ENCODE measurements at places on chromosomes 5 and 9.

GRCh38 chr9:89661956-89662717, 57.3 kb downstream of the GADD45G start:
- DNase-seq: peak; percentile 93

- DNase-seq: no peak
Measured at GRCh38 chr9:72150127-72150526, 887 bp downstream of the GDA start.

GRCh38 chr5:72817076-72817481, 618 bp downstream of the TNPO1 start:
- DNase-seq: no peak

DNA sequence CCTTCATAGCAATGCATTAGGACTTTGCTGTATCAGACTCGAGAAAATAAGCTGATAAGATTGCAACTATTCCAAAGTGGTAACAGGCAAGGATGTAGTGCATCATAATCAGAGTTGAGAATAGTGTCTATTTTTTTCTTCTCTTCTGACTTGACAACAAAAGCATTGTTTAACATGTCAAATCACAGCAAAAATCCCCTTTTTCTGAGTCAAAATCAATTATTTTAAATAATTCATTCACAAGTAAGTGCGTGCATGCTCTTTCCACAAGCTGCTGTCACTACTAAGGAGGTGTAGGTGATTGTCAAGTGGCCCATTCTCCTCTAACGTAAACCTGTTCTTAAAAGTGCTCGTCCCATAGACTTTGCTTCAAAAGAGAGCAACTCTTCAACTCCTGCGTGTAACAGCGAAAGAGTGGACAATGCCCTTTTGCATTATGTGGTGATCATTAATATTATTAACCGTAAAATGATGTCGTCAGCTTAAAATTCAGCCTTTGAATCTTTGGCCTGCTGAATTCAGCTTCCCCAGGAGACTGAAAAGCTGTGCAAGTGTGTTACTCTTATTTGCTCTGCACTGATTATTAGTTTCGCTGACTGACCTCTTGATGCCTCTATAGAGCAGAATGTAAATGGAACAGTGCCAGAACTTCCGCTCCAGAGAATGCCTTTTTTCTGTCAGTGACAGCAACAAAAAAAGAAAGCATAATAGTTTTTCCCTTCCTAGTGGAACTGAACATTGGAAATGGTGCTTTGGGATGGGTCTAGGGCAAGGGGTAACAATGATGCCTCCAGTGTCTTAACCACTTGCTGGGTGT, 680.8 kb upstream of the SEMA6A start:
- no peak for DNase-seq

- no peak for DNase-seq
Measured at GRCh38 chr5:120463006-120463680, 957 bp upstream of the PRR16 start.

GRCh38 chr5:78483809-78484521, 123.5 kb downstream of the SCAMP1 start:
- no peak for DNase-seq

DNA sequence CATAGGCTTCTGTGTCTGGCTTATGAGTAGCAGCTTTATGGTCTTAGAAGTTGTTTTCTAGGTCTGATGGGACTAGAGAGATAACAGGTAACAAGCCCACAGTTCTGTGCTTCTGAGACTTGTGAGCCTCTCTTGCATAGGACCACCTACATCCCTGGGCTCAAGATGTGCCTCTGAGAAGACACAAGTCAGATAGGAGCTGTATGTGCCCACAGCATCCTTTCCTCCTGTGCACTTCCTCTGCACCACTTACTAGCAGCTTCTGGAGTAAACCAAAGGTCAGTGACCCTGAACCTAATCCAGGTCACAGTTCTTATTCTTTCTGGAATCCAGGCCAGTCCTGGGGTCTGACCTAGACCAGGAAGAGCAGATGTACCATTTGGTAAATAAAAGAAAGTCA, 40.0 kb downstream of the GALNT10 start:
- DNase-seq: no peak

- no peak for DNase-seq
Measured at GRCh38 chr5:68648944-68649857, 433.6 kb downstream of the PIK3R1 start.

- peak; percentile 53 for DNase-seq
Measured at GRCh38 chr5:55234121-55234700, 803 bp upstream of the CCNO start.

DNA sequence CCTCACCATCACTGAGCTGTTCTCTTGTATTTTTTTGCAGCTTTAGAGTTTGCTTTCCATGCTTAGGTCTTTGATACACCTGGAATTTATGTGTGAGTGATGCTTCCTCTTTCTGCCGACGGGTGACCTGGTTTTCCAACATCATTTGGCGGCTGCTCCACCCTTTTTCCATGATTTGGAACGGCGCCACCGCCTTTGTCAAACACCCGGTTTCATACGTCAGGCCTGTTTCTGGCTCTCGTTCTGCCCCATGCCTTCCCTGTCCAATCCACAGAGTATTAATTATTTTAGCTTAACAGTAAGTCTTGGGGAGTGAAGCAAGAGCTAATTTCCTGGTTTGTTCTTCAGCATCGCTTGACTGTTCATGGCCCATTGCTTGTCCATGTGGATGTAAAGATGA, 30.2 kb downstream of the CACNA1B start:
- no peak for DNase-seq

DNA sequence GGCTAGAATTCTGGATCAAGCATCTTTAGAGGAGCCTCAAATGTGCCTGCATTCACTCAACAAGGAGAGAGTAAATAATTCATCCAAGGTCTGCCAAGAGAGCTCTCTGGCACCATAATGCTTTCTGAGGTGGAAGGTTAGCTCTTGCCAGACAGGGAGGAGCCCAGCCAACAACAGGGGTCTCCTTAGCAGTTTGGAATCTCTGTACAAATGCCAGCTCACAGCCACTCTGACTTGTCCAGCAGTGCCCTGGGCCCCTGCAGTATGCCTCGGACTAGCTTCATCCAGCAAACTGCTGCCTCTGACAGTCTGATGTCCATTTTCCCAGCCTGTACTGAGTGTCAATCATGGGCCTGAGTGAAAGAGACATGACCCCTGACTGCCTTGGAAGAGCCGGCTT, 127.2 kb upstream of the SLC44A1 start:
- DNase-seq: no peak

DNA sequence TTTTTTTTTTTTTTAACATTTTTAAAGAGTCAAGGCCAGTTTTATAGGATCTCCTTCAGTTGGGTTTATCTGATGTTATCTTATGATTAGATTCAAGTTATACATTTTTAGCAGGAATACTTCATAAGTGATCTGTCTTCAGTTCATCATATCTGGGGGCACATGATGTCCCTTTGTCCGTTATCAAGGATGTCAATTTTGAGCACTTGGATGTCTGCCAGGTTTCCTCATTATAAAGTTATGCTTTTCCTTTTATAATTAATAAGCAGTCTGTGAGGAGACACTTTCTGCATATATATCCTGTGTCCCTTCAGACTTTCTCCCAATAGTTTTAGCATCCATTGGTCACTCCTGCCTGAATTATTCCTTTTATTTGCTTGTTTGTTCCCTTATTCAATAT, 11.8 kb downstream of the HDHD3 start:
- DNase-seq: no peak

- DNase-seq: peak; percentile 54
Measured at GRCh38 chr5:163504079-163504931, 1.1 kb upstream of the MAT2B start.

DNA sequence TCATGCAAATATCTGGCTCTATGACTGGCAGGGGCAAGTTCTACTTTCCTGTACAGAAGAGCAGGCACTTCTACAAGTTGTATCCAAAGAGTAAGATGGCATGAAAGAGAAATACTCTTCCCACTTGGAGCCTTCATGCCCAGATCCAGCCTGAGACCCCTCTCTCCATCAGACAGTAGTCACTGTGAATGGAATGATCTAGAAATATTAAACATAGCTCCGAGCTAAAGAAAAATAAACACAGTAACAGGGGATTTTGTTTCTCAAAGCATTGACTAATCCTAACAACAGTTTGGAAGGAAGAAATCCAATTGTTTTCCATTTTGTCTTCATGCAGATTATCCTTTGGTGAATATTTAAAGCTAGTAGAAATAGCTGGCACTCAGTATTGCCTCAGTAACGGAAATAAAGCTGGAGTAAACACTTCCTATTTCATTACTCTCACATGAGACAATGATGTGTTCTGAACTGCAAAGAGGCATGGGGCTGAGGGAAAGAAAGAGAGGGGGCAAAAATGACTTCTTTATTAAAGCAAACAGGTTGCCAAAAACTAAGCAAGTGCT, 100.0 kb downstream of the SEMA5A start:
- no peak for DNase-seq

DNA sequence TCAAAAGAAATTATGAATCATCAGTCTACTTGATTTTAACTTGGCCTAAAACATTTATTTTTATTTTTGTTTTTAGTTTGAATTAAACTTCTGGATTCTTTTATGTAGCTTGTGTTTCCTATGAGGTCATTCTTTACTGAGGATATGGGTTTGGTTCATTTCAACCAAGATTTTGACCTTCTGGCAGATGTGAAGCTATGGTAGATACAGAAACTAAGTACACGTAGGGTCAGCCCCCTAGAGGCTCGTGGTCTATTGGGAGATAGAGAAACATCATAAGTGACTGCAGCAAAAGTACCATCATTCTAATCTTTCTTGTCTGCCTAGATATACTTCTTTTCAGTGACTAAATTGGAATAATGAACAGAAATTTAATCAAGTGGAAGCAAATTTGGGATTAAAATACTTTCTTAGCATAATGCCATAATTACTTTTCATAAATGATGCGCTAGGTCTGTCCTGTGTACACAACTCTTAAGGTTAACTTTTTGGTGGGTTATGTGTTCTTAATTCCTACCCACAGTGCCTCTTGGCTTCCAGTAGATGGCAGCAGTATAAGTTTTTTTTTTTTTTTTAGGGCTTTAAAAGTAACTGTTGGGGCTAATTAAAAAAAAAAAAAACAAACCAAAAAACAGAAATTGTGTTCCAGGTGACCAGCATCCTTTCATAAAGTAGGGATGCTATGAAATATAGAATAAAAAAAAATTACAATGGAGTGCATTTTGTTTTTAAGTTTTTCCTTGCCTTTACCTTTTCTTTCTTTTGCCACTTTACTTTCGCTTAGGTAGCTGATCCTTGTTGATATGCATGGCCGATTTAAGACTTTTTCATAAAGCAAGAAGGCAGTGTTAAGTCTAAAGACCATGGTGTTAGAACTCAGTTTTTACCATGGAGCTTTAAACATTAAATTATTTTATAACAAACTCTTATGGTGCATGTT, 49.9 kb downstream of the LRRTM2 start:
- DNase-seq: no peak

- no peak for DNase-seq
Measured at GRCh38 chr9:29697011-29697410, 2123.7 kb upstream of the C9orf72 start.

DNA sequence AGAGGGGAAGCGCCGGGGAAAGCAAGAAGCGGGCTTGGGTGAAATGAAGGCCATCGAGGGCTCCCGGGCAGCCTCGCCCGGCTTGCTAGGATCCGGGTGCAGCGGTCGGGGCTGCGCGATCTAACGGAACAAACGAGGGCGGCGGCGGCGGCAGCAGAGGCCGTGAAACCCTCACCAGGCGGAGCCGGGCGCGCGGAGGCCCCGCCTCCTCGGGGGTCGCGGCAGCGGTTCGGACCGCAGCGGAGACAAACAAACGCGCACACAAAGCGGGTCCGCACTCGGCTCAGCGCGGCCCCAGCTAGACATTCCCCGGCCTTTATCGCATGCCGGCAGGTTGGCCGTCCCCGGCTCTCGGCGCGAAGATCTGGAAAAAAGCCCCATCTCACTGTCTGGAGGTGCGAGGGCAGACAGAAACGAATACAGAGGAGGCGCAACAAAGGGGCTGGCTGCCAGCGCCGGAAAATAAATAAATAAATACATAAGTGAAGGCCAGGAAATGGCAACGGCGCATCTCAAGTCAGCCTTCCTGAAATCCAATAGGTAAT, 10.5 kb upstream of the TRIM36 start:
- peak; percentile 19 for DNase-seq

DNA sequence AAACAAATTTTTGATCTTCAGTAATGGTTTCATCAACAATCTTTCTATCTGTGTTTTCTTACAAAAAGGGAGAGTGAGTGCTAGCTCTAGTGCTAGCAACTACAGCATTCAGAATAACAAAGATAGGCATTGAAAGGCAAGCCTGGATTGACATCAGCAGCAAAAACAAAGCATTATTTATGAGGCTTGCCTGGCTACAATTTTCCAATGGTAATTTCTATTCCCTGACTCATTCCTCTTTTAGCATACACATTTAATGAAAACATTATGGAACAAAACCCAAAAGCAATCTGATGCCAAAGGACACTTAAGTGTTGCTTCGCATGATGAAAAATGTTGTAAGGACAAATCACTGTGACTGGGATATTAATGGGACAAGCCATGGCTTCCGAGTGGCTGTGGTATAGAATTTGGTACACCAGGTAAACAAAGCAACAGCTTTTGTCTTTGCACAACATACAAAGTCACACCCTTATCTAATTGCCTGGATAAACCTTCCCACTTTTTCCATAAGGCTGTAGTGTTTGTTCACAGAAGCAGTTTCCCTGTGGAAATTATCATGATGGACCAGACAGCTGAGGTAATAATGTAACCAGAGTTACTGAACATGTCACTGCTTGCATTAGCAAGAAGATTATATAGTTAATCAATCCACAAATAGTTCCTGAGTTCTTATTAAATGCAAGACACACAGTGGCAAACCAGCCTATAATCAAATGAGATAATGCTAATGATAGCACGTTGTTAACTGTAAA, 179.8 kb upstream of the EDIL3 start:
- no peak for DNase-seq

DNA sequence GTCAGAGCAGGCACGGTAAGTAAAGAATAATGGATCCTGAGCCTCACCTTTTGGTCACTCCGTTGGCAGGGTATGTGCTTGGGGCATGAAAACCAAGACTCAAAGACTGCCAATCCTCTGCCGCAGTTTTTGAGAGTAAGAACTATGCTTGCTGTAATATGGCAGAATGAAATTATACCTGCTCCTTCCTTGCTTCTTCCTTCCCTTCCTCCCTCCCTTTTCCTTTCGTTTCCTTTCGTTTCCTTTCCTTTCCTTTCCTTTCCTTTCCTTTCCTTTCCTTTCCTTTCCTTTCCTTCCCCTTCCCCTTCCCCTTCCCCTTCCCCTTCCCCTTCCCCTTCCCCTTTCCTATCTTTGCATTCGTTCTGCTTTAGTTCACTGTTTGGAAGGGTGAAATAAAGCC, 43.9 kb downstream of the SH3GL2 start:
- no peak for DNase-seq

Measured in DMS 273 treated with DMSO at 0.1 percent for 48 hours (cell line).